Melanocyte of skin (primary cell): ENCODE measurements at places on chromosomes 16 and 17. TPM values are rescaled to one million over a fixed set of nuclear protein-coding genes. Genes with fewer than 3 reads are reported as not detected.

The TBC1D26 gene
- 0.33 TPM in 1 of 2 replicates, not detected in the other for total RNA-seq

The B3GNT9 gene
- 9.8 and 14.8 TPM in 2 replicates for total RNA-seq

The VWA3A gene
- under 0.01 TPM in 1 of 2 replicates, not detected in the other for total RNA-seq

The TPSG1 gene
- not detected in 2 replicates for total RNA-seq

The NATD1 gene
- total RNA-seq, result 1.7 and 2.0 TPM in 2 replicates

The KRTAP2-3 gene
- total RNA-seq, result not detected in 2 replicates

The MPV17L gene
- 0.73 and 1.0 TPM in 2 replicates for total RNA-seq
